ENCODE measurements at places on chromosomes 1 and 21.

- DNase-seq: no peak
These were observed 5.4 kb downstream of the ZBTB48 start for GRCh38 chr1:6585081-6585722.

DNA sequence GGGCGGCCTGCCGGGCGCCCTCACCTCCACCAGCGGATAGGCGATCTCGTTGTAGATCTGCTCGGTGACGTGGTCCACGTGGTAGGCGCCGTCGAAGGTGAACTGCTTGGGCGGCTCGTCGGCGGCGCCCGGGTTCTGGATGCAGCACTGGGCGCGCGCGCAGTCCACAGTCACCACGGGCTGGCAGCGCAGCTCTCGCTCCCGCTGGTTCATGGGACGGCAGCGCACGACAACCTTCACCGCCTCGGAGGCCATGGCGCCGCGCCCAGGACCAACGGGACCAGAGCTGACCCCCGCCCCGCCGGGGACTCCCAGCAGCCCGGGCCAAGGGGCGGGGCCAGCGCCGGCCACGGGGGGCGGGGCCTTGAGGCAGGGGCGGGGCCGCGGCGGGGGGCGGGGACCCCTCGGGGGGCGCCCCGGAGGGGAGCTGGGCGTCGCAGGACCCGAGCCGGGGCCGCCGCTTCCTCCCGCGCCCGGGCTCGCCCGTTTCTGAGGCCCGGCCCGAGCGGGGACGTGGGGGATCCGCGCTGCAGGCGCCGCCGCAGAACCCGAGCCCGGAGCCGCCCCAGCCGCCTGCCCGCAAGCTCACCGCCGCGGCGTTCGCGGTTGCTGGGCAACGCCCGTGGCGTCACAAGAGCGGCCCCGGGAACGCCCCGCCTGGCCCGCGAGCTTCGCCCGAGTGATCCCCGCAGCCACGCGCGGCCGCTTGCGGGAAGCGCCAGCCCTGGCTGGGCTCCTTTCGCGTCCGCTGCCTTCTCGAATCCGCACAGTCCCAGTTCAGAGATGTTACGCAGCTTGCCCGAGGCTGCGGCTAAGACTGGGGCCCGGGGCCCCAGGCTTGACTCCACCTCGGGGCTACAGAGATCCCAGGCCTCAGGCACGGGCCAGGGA is at the start of gene KIF17:
KIF17 (minus strand) TSS at position 556 of the 891 bp plus-strand sequence; CDS start at position 255, 301 bp downstream.
- DNase-seq: peak; percentile 48

GRCh38 chr21:38120984-38121855 is 135.6 kb upstream of the KCNJ15 start:
- no peak for DNase-seq

GRCh38 chr1:61054601-61054993 is 27.8 kb upstream of the NFIA start:
- no peak for DNase-seq

DNA sequence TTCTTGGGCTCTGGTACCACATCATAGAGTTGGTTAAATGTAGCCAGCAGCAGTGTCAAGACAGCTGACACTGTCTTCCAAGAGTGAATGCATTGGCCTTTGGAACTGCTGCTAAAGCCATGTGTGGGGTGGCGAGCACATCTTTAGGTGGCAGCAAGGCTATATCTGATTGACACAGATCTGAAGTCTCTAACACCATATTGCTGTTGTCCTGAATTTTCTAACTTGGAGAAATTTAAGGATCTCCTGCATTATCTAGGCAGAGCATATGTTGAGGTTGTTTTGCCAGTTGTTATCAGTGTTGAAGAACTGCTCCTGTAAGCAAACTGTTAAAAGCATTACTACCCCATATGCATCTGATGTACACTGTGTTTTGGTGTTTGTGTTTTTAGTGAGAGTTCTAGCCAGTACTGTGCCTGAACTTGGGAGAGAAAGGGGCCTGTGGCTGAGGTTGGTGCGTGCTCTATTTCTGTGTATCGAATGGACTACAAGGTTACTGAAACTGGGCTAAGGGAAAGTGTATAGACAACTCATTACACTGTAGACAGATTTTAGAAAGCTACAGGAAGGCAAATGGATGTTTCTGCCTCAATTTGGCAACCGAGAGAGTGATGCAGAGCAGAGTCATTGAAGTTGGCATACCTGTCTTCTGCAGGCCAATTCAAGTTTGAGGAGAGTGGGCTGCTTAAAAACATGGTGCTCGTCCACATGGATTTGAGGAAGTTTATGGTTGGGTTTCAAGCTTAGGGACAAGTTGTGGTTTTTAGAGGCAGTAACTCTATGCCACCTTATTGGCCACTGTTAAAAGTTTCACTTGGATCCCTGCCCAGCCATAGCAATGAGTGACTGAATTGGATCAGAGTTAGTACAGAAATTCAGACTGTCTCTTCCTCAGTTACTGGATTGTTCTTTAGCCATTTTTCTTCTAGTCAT is 16.9 kb downstream of the DYRK3 start:
- no peak for DNase-seq

DNA sequence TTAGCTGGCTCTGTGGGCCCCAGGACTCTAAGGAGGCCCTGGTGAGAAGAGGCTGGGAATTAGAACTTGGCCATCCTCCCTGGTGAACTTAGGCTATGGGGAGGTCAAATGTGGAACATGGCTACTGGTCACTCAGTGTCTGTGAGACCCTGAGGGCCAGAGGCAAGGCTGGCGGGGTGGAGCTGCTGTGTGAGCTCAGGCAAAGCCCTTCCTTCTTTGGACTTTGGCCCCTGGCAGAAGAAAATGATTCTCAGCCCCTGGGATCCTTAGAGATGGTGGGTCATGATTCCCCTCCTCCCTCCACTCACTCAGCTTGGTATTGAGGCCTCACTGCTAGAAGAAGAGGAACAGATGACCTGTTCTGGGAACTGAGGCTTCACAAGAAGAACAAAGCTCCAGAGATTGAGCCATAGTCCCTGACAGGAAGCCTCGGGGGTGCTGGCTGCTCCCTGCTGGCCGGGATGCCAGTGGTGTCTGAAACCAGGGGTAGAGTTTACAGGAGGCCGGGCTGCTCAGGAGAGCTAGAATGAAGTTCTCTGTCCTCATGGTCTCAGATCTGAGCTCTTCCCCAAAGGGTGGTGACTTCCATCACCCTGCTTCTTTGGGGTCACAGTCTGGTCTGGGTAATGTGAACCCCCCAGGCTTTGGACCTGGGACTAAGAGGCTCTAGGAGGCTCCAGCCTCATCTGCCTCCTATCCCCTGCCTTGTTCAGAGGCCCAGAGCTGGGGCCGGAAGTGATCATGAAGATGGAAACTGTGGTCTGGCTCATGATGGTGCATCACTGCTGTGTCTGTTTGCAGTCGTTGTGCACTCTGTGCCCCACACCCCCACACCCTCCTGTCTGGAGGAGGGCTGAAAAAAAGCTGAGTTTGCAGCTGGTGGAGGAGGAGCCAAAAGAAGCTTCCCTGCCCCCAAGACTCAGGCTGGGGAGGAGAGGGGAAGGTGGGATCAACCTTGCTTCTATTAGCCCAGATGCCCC is 905 bp downstream of the BTBD19 start:
- DNase-seq: peak; percentile 77

- no peak for DNase-seq
These were observed 4.5 kb upstream of the IFI16 start for GRCh38 chr1:159005161-159005560.

GRCh38 chr1:205629751-205630150 is 2.1 kb downstream of the ELK4 start:
- DNase-seq: no peak

GRCh38 chr21:38460171-38460742 is 38.0 kb downstream of the ERG start:
- no peak for DNase-seq

GRCh38 chr1:158864595-158864994 is 33.4 kb downstream of the MNDA start:
- DNase-seq: no peak

DNA sequence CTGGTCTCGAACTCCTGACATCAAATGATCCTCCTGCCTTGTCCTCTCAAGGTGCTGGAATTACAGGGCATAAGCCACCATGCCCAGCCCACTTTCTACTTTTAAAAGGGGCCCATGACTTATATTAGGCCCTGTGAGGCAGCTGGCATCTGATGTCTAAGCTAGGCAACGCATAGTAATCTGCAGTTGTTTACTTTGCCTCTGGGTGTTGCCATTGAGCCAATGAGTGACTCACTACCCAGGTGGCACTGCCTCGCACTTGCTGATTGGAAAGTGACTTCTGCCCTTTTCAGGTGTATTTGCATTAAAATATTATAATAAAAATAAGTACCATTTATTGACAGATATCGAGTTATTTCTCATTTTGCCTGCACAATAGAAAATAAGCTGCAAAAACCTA is 84.9 kb downstream of the KIF14 start:
- DNase-seq: peak; percentile 0

DNA sequence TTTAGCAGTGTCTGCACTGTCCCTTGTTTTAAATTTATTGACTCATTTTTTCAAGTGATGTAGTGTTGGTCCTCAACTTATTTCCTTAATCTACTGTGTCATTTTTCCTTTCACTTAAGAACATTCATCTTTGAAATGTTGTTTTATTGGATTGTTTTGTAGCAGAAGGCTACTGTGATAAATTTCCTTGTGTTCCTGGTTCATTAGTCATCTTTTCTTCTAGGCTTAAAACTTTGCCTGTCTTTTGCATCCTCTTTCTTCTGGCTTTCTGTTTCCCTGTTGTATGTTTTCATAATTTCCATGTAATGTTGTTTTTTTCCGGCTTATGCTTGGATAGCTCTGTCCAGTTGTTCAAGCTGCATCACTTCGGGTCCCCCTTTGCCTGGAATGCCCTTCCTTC is 61.9 kb downstream of the UBE2T start:
- DNase-seq: no peak

- DNase-seq: no peak
These were observed 131.1 kb downstream of the KIAA0319L start for GRCh38 chr1:35426097-35426586.

- DNase-seq: no peak
These were observed 1.3 kb upstream of the CTRC start for GRCh38 chr1:15436881-15437442.

DNA sequence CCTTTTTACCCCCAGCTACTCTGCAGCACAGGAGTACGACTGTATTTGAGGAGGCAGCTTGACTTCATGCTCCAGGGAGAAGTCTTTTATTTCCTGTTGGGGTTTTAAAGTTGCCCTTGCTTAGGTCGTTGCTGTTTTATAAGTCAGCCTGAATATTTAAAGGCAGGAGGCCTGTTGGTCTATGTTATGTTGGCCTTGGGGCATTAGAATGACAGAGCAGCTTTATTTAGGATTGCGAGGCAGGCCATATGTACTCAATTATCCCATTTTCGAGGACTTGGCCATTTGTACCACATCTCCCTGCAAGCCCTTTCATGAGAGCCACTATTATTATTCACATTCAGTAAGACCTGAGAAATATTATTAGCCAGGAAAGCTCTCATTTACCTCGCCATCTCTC is 47.0 kb downstream of the KIF26B start:
- no peak for DNase-seq

DNA sequence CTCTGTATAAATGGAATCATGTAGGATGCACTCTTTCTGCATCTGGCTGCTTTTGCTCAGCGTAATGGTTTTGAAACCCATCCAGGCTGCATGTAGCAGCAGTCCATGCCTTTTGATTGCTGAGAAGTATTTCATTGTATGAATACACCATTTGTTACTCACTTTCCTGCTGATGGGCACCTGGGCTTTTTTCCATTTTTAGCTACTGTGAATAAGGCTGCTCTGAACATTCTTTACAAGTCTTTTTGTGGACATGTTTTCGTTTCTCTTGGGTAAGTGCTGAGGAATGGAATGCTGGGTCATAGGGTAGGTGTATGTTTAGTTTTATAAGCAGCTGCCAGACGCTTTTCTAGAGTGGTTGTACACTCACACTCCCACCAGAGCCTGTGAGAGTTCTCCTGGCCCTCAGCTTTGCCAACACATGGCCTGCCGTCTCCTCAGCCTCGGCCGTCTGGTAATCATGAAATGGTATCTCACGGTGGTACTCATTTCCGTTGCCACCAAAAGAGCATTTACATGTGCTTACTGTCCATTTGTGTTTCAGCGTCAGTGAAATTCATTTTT is 22.7 kb downstream of the SLX9 start:
- no peak for DNase-seq

DNA sequence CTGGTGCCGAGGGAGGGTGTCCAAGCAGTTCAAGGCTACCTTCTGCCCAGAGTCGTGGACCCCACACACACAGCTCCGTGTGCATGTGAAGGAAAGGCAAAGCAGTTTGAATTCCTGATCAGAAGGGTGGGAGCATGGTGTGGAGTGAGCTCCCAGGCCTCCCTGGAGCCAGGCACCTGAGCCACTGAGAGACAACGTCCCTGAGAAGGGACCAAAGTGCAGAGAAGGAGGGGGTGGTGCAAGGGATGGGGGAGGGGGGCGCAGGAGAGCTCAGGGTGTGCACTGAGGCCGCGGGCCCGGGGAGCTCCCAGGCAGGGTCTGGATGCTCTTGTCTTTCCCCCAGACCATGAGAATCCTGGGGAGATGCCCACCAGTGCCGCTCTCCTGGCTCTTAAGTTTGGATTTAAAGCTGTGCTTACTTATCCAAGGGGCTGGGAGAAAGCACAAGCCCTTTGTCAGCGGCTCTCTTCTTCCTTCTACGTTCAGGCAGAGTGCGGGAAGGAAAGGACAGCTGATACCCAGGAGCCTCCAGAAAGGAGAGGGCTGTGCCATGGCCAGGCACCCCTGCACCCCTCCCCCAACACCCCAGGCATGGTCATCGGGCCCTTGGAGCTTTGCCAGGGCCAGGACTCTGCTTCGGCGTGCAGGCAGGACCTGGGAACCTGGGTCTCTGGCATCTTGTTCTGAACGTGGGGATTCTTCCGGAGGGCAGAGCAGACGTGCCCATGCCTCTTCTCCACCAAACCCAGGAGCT is 24.1 kb downstream of the ACTA1 start:
- no peak for DNase-seq

GRCh38 chr1:203281851-203282661 is 23.3 kb upstream of the BTG2 start:
- DNase-seq: no peak

DNA sequence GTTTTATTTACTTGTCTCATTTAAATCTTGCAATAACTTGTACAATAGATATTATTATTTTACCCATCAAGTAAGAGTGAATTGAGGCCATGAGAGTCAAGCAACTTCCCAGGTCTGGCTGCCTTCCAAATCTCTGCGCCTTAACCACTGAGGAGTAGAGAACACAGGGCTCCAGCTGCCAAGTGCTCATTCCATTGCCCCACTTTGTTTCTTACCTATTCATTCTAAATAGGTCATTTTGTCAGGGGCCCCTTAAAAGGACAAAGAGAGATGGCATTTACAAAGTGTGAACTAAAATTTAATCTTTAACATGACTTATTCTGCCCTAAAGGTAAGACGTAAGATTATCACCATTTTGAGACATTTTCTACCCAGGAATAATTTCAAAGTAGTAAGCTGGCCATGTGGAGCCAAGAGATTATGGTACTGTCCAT is 3.5 kb downstream of the PPP1R15B start:
- DNase-seq: no peak

GRCh38 chr1:208213786-208214185 is 30.4 kb downstream of the PLXNA2 start:
- no peak for DNase-seq

- no peak for DNase-seq
These were observed 11.9 kb downstream of the PHTF1 start for GRCh38 chr1:113747376-113747775.

DNA sequence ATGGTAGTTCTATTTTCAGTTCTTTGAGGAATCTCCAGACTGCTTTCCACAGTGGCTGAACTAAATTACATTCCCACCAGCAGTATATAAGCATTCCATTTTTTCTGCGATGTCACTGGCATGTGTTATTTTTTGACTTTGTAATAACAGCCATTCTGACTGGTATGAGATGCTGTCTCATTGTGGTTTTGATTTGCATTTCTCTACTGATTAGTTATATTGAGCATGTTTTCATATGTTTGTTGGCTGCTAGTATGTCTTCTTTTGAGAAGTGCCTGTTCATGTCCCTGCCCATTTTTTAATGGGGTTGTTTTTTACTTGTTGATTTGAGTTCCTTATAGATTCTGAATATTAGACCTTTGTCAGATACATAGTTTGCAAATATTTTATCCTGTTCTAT is 87.9 kb downstream of the RPS6KC1 start:
- no peak for DNase-seq
